ENCODE measurements at places on chromosomes 1 and 21. TPM values are rescaled to one million over a fixed set of nuclear protein-coding genes. Genes with fewer than 3 reads are reported as not detected.

REG4 gene
- not detected for total RNA-seq

CKS1B gene
- 89.7 TPM for total RNA-seq

L1TD1 gene
- not detected for total RNA-seq

IL22RA1 gene
- total RNA-seq: not detected

SYTL1 gene
- total RNA-seq: 0.45 TPM

SLC9C2 gene
- not detected for total RNA-seq

KIF17 gene
- total RNA-seq: 6.8 TPM

FCRL1 gene
- not detected for total RNA-seq

SPRR2G gene
- total RNA-seq: not detected

MCOLN2 gene
- total RNA-seq: 1.3 TPM

GRCh38 chr1:79373481-79374125, 367.1 kb upstream of the ADGRL4 start:
- no peaks in the 10 kb centered on the region for H3K36me3 ChIP-seq
- no peak overlapping the region for H3K4me3 ChIP-seq
- no peak for DNase-seq
- H3K4me1 ChIP-seq: no peaks in the 10 kb centered on the region
- H3K27me3 ChIP-seq: no peaks in the 10 kb centered on the region
- H3K27ac ChIP-seq: no peak overlapping the region

- peak overlapping the region; percentile 63 for H3K27ac ChIP-seq
- H3K4me3 ChIP-seq: no peak overlapping the region
- no peak for DNase-seq
These were observed 9.5 kb downstream of the NOL9 start for GRCh38 chr1:6544831-6545230.

GRCh38 chr1:152565115-152565514, 1.5 kb downstream of the LCE3E start:
- peaks cover 3% of the 10 kb centered on the region for H3K27me3 ChIP-seq
- no peak overlapping the region for H3K4me3 ChIP-seq
- H3K4me1 ChIP-seq: no peaks in the 10 kb centered on the region
- no peak overlapping the region for H3K27ac ChIP-seq
- no peak for DNase-seq
- H3K36me3 ChIP-seq: no peaks in the 10 kb centered on the region

GRCh38 chr1:39275836-39276507, 71.5 kb downstream of the MACF1 start:
- peaks cover under 1% of the 10 kb centered on the region for H3K36me3 ChIP-seq
- H3K4me1 ChIP-seq: peaks cover 18% of the 10 kb centered on the region
- H3K4me3 ChIP-seq: no peak overlapping the region
- no peak overlapping the region for H3K27ac ChIP-seq
- no peak for DNase-seq
- H3K27me3 ChIP-seq: no peaks in the 10 kb centered on the region

DNA sequence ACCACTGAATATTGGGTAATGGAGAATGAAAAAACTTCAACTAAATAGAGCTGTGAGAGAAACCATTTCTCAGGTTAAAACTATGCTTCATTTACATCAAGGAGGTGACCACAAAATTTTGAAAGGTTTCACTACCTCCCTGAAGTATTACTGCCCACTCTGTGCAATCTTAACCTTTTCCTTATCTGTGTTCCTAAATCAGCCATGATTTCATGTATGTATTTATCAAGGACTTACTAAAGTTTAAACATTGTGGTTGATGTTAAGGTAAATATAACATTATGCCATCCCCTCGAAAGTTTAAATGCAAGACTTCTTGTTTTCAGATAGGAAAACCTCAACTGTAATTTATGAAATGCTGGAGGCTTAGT, 84.4 kb downstream of the CLEC20A start:
- no peak overlapping the region for H3K27ac ChIP-seq
- no peaks in the 10 kb centered on the region for H3K27me3 ChIP-seq
- no peak overlapping the region for H3K4me3 ChIP-seq
- H3K36me3 ChIP-seq: peaks cover 48% of the 10 kb centered on the region
- H3K4me1 ChIP-seq: peaks cover 19% of the 10 kb centered on the region

- H3K27ac ChIP-seq: no peak overlapping the region
- no peak overlapping the region for H3K4me3 ChIP-seq
- peaks cover 7% of the 10 kb centered on the region for H3K36me3 ChIP-seq
- DNase-seq: no peak
- H3K27me3 ChIP-seq: no peaks in the 10 kb centered on the region
These were observed 525 bp downstream of the RYR2 start for GRCh38 chr1:237042526-237042891.

GRCh38 chr1:46001081-46001785, 131.2 kb downstream of the PIK3R3 start:
- peaks cover 3% of the 10 kb centered on the region for H3K27me3 ChIP-seq
- no peak overlapping the region for H3K4me3 ChIP-seq
- no peak for DNase-seq
- no peak overlapping the region for H3K27ac ChIP-seq
- H3K4me1 ChIP-seq: peaks cover 14% of the 10 kb centered on the region

- no peaks in the 10 kb centered on the region for H3K36me3 ChIP-seq
- no peak overlapping the region for H3K4me3 ChIP-seq
- H3K27me3 ChIP-seq: no peaks in the 10 kb centered on the region
- no peak overlapping the region for H3K27ac ChIP-seq
- DNase-seq: no peak
These were observed 300.3 kb downstream of the GRIK1 start for GRCh38 chr21:29639366-29640079.

- H3K36me3 ChIP-seq: no peaks in the 10 kb centered on the region
- no peak for DNase-seq
- no peak overlapping the region for H3K4me3 ChIP-seq
- no peaks in the 10 kb centered on the region for H3K27me3 ChIP-seq
- peaks cover 59% of the 10 kb centered on the region for H3K4me1 ChIP-seq
These were observed 39.8 kb upstream of the CLIC4 start for GRCh38 chr1:24705260-24706073.

- no peaks in the 10 kb centered on the region for H3K27me3 ChIP-seq
- no peak overlapping the region for H3K27ac ChIP-seq
- H3K4me3 ChIP-seq: no peak overlapping the region
- no peaks in the 10 kb centered on the region for H3K36me3 ChIP-seq
- no peak for DNase-seq
These were observed 466.8 kb downstream of the KIF26B start for GRCh38 chr1:245621589-245621988.

- H3K4me1 ChIP-seq: peaks cover 86% of the 10 kb centered on the region
- H3K27ac ChIP-seq: peak overlapping the region; percentile 16
- no peaks in the 10 kb centered on the region for H3K27me3 ChIP-seq
These were observed 32.5 kb upstream of the SSX2IP start for GRCh38 chr1:84722794-84723193.

GRCh38 chr1:240496356-240496755, 115.6 kb downstream of the GREM2 start:
- H3K27me3 ChIP-seq: no peaks in the 10 kb centered on the region
- no peak for DNase-seq
- H3K36me3 ChIP-seq: peaks cover 14% of the 10 kb centered on the region
- no peak overlapping the region for H3K4me3 ChIP-seq
- H3K27ac ChIP-seq: no peak overlapping the region

- peaks cover 16% of the 10 kb centered on the region for H3K36me3 ChIP-seq
- no peak overlapping the region for H3K4me3 ChIP-seq
- peaks cover 44% of the 10 kb centered on the region for H3K4me1 ChIP-seq
- no peak for DNase-seq
- H3K27me3 ChIP-seq: peaks cover 1% of the 10 kb centered on the region
- H3K27ac ChIP-seq: no peak overlapping the region
These were observed 18.6 kb upstream of the PADI1 start for GRCh38 chr1:17186216-17186909.

GRCh38 chr1:218510153-218510772, 165.1 kb downstream of the TGFB2 start:
- DNase-seq: no peak
- no peak overlapping the region for H3K4me3 ChIP-seq
- H3K36me3 ChIP-seq: peaks cover 22% of the 10 kb centered on the region

- peaks cover 31% of the 10 kb centered on the region for H3K27me3 ChIP-seq
- no peaks in the 10 kb centered on the region for H3K36me3 ChIP-seq
- H3K4me3 ChIP-seq: no peak overlapping the region
- DNase-seq: no peak
- H3K4me1 ChIP-seq: no peaks in the 10 kb centered on the region
- no peak overlapping the region for H3K27ac ChIP-seq
These were observed 47.1 kb upstream of the SCMH1 start for GRCh38 chr1:41289196-41289595.

- no peak overlapping the region for H3K27ac ChIP-seq
- DNase-seq: no peak
- H3K36me3 ChIP-seq: no peaks in the 10 kb centered on the region
- H3K4me1 ChIP-seq: no peaks in the 10 kb centered on the region
- H3K4me3 ChIP-seq: no peak overlapping the region
- peaks cover 7% of the 10 kb centered on the region for H3K27me3 ChIP-seq
These were observed 793 bp upstream of the FMO1 start for GRCh38 chr1:171247501-171247900.

DNA sequence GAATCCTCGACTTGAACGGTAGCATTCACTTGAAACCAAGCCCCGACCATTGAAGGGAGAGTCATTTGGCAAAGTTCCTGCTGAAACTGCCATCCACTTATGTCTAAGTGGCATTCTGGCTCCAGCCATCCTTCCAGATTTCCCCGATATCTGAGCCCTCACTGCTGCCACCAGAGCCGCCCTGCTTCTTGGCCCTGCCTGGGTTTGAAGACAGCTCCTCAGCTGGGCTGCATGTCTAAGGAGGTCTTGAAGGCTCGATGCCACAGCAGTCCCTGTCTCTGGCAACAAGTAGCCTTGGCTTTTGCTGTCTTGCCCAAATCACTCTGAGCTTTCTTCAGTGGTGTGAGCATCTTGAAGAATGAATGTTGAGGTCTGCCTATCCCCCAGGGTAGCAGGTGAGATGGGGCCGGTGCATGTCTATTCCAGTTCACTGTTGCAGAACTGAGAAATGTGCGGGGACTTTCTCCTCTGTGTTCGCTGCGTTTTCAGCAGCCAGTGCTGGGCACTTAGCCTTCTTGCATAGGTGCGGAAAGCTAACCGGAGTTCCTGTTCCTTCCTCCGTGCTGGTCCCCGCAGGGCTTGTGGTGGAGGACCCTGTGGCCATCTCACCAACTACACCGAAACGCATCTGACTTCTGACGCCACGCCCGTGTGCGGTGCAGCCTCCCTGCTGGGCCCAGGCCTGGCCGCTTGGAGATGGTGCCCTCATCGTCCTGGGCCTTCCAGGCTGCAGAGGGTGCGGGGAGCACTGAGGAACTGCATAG, 29.2 kb downstream of the MAN1C1 start:
- no peak for DNase-seq
- no peak overlapping the region for H3K4me3 ChIP-seq
- H3K4me1 ChIP-seq: no peaks in the 10 kb centered on the region
- no peaks in the 10 kb centered on the region for H3K36me3 ChIP-seq

GRCh38 chr1:87600854-87601253, 272.2 kb downstream of the LMO4 start:
- H3K4me1 ChIP-seq: no peaks in the 10 kb centered on the region
- peaks cover 6% of the 10 kb centered on the region for H3K27me3 ChIP-seq
- no peaks in the 10 kb centered on the region for H3K36me3 ChIP-seq
- no peak overlapping the region for H3K4me3 ChIP-seq

- no peak overlapping the region for H3K27ac ChIP-seq
- H3K4me1 ChIP-seq: peaks cover 5% of the 10 kb centered on the region
- peak overlapping the region; percentile 25 for H3K4me3 ChIP-seq
- no peak for DNase-seq
- 0 out of 2 replicates have a peak, but pooled peaks cover 6% of the 10 kb centered on the region for H3K36me3 ChIP-seq
These were observed 60.2 kb upstream of the ID3 start for GRCh38 chr1:23619299-23620188.

- H3K27ac ChIP-seq: no peak overlapping the region
- H3K4me3 ChIP-seq: no peak overlapping the region
- H3K36me3 ChIP-seq: no peaks in the 10 kb centered on the region
- no peaks in the 10 kb centered on the region for H3K4me1 ChIP-seq
These were observed 350.8 kb downstream of the PTPRU start for GRCh38 chr1:29586991-29587745.

DNA sequence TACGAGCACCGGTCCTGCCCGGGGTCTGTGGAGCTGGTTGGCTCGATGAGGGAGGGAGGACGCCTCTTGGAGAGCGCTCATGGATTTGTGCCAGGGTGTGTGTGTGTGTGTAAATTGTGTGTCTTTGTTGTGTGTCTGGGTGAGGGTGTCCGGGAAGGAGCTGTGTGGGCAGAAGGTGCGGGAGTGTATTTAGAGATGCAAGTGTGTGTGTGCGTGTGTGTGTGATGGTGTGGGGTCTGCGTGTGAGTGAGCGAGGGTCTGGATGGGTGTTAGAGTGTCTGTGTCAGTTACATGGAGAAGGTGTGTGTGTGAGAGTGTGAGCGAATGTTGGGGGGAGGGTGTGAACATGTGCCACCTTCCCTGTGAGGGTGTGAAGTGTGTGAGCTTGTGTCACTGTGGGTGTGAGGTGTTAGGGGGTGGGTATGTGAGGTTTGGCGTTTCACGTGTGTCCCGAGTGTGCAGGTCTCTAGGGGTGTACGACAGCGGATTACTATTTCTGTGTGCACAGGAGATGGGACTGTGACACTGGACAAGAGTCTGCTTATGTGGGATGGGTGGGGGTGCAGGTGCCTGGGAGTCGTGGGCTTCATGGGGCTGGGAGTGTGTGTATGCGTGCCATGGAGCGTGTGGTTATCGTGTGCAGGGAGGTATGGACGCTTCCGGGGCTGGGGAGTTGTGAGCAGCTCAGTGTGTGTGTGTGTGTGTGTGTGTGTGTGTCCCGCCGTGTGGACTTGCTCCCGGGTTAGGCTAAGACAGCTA, 880 bp downstream of the IGSF21 start:
- no peak overlapping the region for H3K4me3 ChIP-seq
- no peak for DNase-seq
- H3K36me3 ChIP-seq: no peaks in the 10 kb centered on the region
- peaks cover 36% of the 10 kb centered on the region for H3K27me3 ChIP-seq
- no peaks in the 10 kb centered on the region for H3K4me1 ChIP-seq
- H3K27ac ChIP-seq: no peak overlapping the region

DNA sequence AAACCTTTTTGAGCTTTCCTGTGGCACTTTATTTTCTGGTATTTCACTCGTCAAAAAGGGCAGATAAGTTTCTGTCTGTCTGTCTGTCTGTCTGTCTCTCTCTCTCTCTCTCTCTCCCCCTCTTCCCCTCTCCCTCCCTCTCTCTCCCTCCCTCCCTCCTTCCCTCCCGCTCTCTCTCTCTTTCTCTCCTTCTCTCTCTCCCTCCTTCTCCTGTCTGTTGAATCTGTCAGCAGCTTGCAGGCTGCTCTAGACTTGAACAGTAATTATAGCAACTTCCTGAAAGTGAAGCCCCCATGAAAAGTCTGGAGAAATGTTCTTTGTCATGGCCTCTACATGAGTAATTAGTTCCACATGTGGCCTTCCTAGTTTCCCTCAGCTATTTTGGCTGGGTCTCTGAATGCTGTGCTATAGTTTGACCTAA, 275.2 kb upstream of the C1orf105 start:
- peak overlapping the region; percentile 98 for H3K27ac ChIP-seq
- H3K36me3 ChIP-seq: peaks cover 33% of the 10 kb centered on the region
- H3K4me3 ChIP-seq: peak overlapping the region; percentile 100
- peak; percentile 75 for DNase-seq
- peaks cover 70% of the 10 kb centered on the region for H3K4me1 ChIP-seq

DNA sequence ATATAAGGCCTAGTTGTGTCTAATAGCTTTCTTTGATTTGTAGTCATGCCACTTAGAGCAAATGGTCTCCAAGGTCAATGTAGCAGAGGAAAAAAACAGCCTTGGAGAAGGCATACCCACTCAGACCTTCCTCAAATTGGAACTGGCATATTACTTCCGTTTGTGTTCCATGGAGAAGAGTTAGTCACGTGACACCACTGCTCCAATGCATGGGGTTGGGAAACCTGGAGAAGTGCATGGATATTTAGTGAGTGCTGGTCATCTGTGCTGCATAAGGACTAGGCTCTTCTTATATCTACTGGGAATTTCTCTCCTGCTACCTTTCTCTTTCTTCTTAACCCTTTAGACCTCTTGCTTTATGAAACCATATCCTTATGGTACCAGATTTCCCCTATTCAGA, 167.8 kb downstream of the BACH1 start:
- no peaks in the 10 kb centered on the region for H3K36me3 ChIP-seq
- peaks cover 10% of the 10 kb centered on the region for H3K4me1 ChIP-seq
